ENCODE measurements at places on chromosomes 6 and 20.

- no peak for DNase-seq
These were observed 70.1 kb downstream of the BCAS1 start for GRCh38 chr20:54000262-54000661.

GRCh38 chr6:6942831-6943230, 164.9 kb upstream of the RREB1 start:
- no peak for DNase-seq

- DNase-seq = no peak
These were observed 177.7 kb downstream of the BTBD3 start for GRCh38 chr20:12095180-12095920.

GRCh38 chr6:2940010-2940850, 31.1 kb downstream of the SERPINB6 start:
- DNase-seq = peak; percentile 31

- DNase-seq = no peak
These were observed 39.9 kb downstream of the QKI start for GRCh38 chr6:163454425-163454824.

DNA sequence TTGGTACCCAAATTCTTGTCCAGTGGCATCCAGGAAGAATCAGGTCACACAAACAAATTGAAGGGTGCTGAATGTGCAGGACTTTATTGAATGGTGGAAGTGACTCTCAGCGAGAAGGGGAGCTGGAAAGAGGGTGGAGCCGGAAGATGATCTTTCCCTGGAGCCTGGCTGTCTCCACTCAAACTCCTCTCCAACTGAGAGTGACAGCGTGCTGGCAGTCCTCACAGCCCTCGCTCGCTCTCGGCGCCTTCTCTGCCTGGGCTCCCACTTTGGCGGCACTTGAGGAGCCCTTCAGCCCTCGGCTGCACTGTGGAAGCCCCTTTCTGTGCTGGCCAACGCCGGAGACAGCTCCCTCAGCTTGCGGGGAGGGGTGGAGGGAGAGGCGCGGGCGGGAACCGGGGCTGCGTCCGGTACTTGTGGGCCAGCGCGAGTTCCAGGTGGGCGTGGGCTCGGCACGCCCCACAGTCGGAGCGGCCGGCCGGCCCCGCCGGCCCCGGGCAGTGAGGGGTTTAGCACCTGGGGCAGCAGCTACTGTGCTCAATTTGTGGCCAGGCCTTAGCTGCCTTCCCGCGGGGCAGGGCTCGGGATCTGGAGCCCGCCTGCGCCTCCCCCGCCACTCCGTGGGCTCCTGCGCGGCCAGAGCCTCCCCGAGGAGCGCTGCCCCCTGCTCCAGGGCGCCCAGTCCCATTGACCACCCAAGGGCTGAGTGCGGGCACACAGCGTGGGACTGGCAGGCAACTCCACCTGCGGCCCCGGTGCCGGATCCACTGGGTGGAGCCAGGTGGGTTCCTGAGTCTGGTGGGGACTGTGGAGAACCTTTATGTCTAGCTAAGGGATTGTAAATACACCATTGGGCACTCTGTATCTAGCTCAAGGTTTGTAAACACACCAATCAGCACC, 26.7 kb upstream of the MBOAT1 start:
- no peak for DNase-seq

DNA sequence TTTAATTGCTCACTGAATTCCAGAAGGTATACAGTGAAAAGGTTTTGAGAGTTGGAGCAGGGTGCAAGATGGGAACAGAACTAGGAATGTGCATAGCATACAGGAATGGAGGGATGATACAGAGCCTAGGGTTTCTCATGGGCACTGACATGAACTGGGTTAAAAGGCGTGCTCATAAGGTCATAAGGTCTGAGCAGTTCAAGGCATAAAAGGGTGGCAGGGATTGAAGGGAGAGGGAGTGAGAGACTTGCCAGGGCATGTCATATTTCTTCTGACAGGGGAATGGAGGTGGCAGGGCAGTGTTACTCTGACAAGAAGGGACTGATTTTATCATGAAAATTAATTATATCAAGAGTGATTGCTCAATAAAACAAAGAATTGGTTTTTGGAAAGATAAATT, 4.7 kb downstream of the MLIP start:
- no peak for DNase-seq

GRCh38 chr20:21342656-21343345, 39.7 kb downstream of the XRN2 start:
- no peak for DNase-seq

GRCh38 chr6:100946021-100946540, 65.0 kb upstream of the ASCC3 start:
- no peak for DNase-seq

DNA sequence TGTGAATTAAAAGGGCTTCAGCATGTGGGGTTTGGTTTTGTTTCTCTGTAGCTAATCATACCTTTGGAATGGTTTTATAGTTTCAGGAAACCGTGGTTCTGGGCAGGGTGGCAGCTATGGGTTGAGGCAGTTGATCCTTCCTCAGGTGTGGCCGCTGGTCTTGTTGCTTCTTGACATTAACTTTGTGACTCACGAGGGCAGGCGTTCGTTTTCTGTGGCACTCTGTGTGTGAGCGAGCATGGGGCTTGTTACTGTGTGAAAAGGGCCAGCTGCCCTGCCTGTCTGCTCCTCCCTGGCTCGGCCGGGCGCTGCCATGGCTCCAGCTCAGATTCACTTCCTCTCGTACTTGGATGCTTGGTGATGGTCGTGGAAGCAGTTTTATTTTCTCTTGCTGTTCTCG, 16.2 kb downstream of the DNAJC5 start:
- DNase-seq = no peak

DNA sequence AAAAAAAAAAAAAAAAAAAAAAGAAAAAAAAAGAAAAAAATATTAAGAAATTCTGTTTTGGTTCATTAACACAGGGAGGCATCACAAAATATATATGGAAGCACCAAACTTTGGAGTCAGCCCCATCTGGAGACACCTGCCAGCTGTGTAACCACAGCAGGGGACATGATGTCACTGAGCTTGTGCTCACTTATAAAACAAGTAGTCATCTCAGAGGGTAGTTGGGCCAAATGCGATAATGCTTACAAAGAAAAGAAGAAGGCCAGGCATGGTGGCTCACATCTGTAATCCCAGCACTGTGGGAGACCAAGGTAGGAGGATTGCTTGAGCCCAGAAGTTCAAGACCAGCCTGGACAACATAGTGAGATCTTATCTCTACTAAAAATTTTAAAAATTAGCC, 1.1 kb upstream of the BNIP5 start:
- no peak for DNase-seq

DNA sequence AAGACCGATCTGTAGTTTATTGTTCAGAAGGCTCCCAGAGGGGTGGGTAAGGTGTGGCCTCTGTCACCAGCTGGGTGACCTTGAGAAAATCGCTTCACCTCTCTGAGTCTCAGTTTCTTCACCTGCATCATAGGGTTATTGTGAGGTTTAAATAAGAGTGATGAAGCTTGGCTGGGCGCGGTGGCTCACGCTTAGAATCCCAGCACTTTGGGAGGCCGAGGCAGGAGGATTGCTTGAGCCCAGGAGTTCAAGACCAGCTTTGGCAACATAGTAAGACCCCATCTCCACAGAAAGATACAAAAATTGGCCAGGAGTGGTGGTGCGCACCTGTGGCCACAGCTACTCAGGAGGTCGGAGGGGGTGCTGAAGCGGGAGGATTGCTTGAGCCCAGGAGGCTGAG, 36.0 kb downstream of the VSTM2L start:
- DNase-seq = no peak

- no peak for DNase-seq
These were observed 13.4 kb upstream of the MYO6 start for GRCh38 chr6:75735491-75736186.

GRCh38 chr20:47606414-47606982, 104.8 kb downstream of the NCOA3 start:
- no peak for DNase-seq

DNA sequence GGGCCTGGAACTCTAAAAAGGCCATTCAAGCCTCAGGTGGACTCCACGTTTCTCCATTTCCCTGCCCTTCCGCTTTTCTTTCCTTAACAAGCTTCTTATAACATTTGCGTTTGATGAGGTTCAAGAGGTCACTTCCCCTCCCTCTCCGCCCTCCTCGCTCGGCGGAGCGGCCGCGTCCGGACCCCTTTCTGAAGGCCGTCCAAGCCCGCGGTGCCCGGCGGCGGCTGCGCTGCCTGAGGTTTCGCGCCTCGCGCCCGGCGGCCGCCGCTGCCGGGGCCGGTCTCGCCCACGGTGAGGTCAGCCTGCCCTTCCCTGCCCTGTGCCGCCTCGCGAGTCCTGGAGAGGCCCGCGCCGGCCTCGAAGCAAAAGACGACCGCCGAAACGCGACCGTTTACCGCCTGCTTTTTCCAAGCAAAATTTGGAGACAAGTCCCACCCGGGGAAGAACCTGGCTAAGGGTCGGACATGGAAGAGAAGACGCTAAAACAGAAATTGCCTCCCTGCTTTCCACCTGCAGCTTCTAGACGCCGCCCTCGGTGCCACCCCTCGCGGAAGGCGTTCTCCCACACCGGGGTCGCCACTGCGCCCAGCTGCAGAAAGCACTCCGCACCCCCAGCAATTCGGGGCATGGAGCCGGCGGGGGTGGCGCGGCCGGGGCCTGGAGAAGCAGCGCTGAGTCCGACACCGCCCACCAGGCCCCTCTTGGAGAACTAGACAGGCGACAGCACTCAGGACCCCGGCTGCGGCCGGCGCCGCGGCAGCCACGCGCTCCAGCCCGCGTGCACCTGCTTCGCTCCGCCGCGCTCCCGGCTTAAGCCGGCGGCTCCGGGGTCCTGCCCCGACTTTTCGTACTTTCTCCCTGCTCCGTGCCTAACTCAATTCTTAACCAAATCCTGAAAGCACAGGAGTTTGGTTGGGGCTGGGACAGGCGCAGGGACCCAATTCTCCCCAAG, 11.0 kb upstream of the FOXF2 start:
- no peak for DNase-seq

DNA sequence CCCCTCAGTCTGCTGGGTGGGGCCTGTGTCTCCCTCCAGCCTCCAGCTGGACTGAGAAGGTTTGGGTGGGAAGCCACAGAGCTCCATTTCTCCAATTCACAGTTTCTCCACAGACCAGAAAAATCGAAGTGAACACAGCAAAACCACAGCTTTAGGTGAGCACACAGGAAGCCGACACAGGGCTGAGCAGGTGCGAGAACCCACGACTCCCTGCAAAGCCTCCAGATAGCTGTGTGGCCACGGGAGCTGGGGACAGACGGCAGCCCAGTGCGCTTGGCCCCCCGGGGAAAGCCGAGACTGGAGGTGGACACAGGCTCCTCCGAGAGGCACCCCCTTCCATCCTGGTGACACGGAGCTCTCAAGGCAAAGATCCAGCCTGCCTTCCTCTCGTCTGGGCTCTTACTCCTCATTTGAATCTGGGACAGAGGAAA, 29.0 kb upstream of the MPC1 start:
- no peak for DNase-seq

DNA sequence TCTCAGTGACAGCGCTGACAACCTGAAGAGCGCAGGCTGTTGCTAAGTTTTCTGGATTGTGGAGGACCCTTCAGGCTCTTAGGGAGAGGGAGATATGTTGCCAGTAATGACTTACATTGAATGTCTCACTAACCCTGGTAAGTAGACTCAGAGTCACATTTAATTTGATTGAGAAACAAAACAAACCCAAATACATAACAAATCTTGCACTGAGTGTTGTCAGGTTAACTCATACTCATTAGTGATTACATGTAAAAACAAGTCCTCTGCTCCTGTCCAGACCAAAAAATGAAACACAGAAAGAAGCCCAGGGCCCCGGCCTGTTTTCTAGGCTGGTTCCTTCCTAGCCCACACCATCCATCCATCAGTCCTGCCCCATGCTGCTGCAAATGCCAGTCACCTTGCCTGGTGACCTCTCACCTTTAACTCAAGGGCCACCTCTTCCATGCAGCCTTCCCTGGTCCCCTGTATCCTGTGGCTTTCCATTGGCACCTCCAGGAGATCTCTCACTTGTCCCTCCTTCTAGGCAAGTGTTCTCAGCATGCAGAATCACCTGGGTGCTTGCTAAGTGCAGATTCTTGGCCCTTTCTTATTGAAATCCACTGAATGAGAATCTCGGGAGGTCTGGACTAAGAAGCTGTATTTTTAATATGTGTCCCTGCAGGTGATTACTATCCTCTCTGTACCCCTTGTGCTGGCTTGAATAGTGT, 34.7 kb upstream of the ERVFRD-1 start:
- DNase-seq = no peak

- DNase-seq = no peak
These were observed at the start of gene BMP6 for GRCh38 chr6:7725849-7726415. TSS of gene BMP6 (plus strand) at chr6:7726099. CDS start at chr6:7726956, 857 bp downstream.

GRCh38 chr6:18088419-18089296, 33.8 kb downstream of the NHLRC1 start:
- no peak for DNase-seq

- DNase-seq = no peak
These were observed 2.1 kb downstream of the GOPC start for GRCh38 chr6:117600008-117600743.

- DNase-seq = no peak
These were observed 41.5 kb downstream of the GRIK2 start for GRCh38 chr6:101435038-101435437.

DNA sequence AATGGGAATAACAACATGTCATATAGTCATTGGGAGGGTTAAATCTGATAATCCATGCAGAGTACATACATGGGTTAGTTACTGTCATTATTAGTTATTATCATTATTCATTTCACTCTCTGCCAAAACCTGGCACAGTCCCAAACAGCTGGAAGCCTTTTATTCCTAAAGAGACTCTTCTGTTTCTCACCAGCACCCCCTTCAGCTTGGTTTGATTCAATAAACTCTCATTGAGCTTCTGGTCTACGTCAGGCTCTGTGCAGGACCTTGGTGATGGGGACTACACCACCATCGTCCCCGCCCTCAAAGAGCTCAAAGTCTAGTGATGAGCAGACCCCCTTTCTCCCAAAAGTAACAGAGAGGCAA, 2.3 kb downstream of the KCNK15 start:
- no peak for DNase-seq

DNA sequence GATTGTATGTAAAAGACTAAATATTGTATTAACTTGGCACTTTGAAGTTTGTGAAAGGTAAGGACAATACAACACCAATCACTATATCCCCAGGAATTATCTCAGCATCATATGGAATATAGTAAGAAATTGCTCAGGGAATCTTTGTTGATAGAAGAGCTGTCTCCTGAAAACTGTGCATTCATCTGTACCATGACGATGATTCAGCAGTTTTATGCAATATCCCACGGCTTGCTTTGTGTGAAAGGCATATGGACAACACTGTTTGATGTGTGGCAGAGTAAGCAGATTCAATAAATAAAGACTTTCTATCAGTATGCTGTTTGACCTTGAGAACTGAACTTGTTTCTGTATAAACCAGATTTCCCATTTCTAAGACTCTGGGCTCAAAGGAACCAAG, 147.5 kb upstream of the PLN start:
- DNase-seq = no peak

GRCh38 chr6:63537959-63538300, 34.4 kb upstream of the LOC128125822 start:
- DNase-seq = no peak

GRCh38 chr6:32664827-32665362, 1.6 kb downstream of the HLA-DQB1 start:
- no peak for DNase-seq

DNA sequence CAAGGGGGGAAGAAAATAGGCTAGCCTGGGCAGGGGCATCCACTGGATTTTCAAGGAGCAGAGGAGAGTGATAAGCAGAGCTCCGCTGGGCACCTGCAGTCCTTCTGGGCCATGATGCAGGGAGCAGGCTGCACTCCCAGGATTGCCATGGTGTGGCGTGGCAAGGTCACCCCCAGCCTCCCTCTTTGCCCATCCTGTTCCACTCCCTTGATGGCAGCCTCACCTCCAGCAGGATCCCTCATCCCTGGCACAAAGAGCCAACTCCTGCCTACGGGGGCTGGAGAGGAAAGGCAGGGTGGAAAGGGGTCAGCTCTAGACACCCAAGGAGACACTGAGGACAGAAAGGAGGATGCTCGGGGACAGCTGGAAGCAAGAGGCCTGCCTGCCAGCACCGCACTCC, 22.4 kb upstream of the MYMX start:
- DNase-seq = no peak

All from stimulated activated CD8-positive, alpha-beta memory T cell treated with anti-CD3 and anti-CD28 coated beads, Interleukin-7, amount 100 ng/mL, for 1 hour (primary cell).